ENCODE measurements at places on chromosomes 5 and 9.
A peak's percentile ranks its signal among the peaks of the same experiment; 100 is the strongest.

GRCh38 chr9:90032296-90033027 lies 427.6 kb downstream of the GADD45G start:
- DNase-seq: no peak

- DNase-seq: no peak
Measured at GRCh38 chr5:97929383-97929782, 746.3 kb upstream of the RIOK2 start.

DNA sequence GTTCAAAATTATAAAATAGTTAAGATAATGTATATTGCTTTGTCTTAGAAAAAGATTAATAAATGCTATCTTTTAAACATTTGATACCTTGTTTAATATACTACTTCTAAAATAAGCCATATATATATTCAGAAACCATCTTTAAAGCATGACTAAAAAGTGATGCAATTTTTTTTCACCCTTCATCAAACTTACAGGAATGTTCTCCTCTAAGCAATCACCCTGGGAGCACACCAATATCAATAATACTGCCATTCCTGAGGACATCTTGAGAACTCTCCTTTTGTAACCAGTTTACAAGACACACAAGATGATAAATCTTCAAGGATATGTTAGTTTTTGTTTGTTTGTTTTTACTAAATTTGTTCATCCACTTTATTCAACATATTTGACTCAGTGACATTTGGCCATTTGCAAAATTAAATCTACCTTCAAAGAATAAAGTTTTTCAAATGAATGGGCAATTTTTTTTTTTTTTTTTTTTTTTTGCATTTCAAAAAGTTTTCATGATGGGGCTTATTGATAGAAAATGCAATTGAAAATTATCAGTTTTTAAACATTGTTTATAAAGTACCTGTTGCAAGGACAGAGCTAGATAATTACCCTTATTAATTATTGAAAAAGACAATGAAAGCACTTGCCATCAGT lies 17.2 kb downstream of the FOXD1 start:
- no peak for DNase-seq

DNA sequence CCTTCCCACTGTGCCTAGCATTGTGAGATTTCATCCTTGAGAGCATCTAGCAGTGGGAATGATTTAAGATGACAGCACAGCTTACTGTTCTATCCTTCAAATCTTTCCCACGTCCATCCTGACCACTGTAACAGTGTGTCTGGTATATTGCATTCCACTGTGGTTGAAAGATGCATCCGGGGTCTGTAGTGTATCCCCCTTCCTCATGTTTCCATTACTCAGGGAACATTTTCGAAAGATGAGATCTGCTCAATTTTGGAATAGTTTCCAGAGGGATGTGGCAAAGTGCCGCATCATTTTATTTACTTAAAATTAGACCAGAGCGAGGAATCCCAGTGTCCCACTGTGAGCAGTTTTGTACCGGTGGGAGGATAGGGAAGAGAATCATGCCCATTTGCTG lies 407.1 kb upstream of the PAPPA start:
- DNase-seq: no peak

- no peak for DNase-seq
Measured at GRCh38 chr5:128646176-128646575, 108.1 kb upstream of the FBN2 start.

DNA sequence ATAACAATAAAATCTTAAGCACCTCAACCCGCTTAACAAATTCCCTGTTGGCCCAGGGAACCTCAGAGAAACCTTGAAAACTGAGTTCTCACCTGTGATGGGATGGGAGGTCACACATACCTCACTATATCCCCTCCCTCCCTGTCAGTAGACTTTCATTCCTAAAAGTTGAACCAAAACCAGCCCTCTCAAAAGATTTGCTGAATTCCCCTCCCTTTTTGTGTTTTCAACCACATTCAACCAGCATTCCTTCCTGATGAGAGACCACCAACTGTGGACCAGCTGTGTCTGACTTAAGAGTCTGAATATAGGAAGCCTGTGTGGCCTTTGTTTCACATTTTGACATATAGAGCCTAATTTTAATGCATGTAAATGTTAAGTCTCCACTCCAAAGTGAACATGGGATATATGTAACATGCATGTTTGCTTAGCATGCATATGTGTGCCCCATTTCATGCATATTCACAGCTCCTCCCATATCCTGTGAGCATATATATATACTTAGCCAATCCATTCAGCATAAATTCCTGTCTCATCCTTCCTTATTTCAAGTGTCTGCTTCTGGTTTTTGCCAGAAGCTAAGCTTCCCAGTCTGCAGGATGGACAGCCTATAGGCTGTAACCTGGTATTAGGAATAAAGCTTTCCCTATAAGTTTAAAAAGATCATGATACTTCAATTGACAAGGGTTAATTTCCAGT lies 604.6 kb downstream of the PTPRD start:
- DNase-seq: no peak

DNA sequence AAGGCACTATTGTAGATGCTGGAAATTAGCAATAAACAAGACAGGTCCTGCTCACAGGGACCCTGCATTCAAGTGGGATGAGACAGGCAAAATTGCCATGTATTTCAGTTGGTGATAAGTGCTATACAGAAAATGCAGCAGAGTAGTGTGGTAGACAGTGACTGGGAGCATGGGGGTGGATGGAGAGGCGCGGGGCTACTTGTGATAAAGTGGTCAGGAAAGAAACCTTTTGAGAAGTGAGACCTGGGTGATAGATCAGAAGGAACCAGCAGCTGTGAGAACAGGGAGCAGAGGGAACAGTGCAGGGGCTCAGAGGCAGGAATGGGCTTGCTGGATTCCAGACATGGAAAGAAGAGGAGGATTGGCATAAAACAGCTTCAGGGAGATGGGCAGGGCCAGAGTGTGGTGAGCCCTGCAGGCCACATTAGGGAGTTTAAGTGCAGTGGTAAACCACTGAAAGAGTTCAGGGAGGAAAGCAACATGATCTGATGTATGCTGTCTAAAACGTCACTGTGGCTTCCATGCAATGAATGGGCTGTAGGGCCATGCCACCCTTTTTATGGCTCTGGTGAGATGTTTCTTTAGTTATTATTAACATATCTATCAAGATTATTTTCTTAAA lies 7.3 kb downstream of the CRHBP start:
- no peak for DNase-seq

DNA sequence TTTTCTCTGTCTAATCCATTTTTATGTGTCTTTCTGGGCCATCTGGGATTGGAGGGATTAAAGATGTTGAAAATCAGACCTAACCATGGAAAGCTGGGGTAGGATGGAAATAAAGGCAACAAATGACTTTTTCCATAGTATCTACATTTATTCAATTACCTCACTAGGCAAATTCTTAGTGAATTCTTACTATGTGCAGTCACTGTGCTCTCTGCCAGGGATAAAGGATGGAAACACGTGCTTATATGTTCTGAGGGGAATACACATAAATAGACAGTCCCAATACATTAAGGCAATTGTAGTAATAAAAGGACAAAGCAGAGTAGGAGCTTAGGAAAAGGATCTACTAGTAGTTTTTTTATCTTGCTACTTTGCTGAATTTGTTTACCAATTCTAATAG lies 214.2 kb downstream of the PRR16 start:
- DNase-seq: no peak

- no peak for DNase-seq
Measured at GRCh38 chr5:159224471-159224870, 15.1 kb upstream of the RNF145 start.

GRCh38 chr9:100477241-100477640 lies 4.3 kb downstream of the TMEFF1 start:
- DNase-seq: no peak

GRCh38 chr9:136357202-136357725 lies 6.3 kb downstream of the DNLZ start:
- no peak for DNase-seq

DNA sequence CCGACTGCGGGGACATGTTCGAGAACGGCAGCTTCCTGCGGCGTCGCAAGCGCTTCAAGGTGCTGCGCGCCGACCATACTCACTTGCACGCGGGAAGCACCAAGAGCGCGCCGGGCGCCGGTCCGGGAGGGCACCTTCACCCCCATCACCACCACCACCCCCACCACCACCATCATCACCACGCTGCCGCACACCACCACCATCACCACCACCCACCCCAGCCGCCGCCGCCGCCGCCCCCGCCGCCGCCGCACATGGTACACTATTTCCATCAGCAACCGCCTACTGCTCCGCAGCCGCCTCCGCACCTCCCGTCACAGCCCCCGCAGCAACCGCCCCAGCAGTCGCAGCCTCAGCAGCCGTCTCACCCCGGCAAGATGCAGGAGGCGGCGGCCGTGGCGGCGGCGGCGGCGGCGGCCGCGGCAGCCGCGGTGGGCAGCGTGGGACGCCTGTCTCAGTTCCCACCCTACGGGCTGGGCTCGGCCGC lies 514 bp downstream of the FOXB2 start:
- no peak for DNase-seq

- DNase-seq: no peak
Measured at GRCh38 chr5:83572271-83572670, 100.7 kb downstream of the VCAN start.

DNA sequence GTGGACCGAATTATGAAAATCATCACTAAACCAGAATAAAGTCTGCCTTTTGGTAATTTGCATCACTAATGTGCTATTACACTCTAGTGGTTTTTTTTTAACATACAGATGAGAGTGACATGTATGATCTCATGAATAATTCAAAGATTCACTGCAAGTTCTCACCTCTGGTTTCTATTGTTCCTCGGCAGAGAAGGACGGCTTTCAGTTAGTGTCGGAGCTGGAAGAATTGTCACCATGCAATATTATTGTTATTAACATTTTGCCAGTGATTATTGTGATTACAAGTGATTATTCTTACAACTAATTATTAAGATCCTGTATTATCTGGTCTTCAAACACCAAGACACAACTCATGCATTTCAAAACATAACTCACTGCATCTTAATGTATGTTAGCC lies 366.6 kb upstream of the RPS23 start:
- DNase-seq: no peak

- DNase-seq: no peak
Measured at GRCh38 chr9:128153060-128153946, 4.0 kb downstream of the LCN2 start.

- no peak for DNase-seq
Measured at GRCh38 chr9:128094950-128095544, 27.0 kb downstream of the SLC25A25 start.

DNA sequence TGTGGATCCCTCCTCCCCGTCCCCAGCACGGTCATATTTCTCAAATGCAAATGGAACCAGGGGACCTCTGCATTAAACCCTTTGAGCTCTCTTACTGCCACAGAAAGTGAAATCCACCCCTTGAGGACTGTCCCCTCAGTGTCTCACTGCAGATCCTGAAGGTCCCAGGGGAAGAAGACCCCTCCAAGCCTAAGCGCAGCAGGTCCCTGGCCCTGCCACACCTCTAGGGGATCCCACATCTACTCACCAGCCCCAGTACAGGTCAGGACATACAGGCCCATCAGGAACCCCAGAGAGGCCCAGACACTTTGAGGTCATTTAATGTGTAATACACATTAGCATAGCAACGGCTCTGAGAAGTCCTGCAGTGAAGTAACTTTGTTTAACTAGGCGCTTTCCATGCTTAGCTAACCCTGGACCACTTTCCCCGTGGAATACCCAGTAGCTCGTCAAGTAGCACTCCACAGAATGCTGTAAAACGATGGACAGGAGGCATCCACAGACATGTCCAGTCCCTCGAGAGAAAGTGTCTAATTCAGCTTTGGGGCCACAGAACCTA lies 54.7 kb upstream of the ALDH1B1 start:
- DNase-seq: no peak

DNA sequence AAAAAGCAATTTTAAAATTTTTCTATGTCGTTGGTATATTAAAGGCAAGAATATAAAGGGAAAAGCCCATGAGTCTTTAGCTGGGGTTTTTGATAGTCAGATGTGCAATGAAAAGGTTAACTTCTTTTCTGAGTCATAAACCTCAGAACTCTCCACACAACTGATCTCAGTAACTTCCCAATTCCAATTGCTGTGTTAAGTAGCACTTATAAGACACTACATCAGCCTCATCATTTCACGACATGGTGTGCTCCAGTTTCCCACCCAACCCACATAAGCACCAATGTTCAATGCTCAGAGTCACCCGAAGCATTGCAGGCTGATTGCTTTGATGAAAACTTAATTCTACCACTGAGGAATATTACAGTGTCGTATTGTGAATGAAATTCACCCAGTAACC lies 155.8 kb downstream of the TSSK1B start:
- no peak for DNase-seq

GRCh38 chr9:135379540-135380267 lies 99.9 kb upstream of the PPP1R26 start:
- peak; percentile 83 for DNase-seq

DNA sequence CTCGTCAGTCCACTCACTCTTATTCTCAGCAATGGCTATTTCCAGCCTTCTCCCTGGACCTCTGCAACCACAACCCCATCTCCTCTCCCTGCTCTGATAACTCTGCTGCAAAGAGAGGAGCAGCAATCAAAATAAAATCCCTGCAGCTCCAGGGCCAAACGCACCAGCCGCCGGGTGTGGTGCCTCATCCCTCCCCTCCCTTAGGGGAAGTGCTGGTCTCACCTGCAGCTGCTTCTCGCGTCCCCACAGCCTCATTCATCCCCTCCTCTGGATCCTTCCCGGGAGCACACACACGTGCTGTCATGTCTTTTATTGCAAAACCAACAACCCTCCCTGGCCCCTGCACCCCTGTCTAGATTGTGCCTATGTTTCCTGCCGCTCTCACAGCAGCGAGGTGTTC lies 77.8 kb downstream of the TENT4A start:
- DNase-seq: no peak

GRCh38 chr5:151885138-151885908 lies 39.3 kb downstream of the GLRA1 start:
- no peak for DNase-seq

GRCh38 chr9:101176384-101176783 lies 147.9 kb downstream of the PLPPR1 start:
- no peak for DNase-seq

DNA sequence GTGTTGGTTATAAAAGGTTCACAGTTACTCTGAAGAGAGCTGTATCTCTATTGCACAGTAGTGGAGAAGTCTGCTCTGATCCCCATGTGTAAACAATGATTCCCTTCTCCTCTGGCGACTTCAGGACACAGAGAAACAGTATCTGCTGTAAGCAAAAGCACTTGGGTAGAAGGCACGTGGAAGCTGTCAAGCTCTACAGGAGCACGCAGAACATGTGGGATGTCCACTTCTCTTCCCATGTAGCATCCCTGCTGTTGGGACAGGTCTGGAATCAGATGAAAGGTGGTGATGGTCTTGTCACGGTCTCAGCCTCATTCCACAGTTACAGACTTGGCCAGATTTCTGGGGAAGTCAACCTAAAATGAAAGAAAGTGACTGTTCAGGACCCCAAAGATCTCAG lies 9.4 kb upstream of the MAPK9 start:
- DNase-seq: no peak

- no peak for DNase-seq
Measured at GRCh38 chr5:92144824-92145223, 761.7 kb upstream of the ARRDC3 start.

Data from NCI-H2029 (cell line).